Activated gamma-delta T cell treated with Interleukin-2 at 50 U/mL for 16 hours (primary cell): ENCODE measurements at places on chromosomes 12 and 14.

GRCh38 chr14:101410126-101410525 is 151.2 kb upstream of the DIO3 start:
- DNase-seq, result no peak

- DNase-seq, result no peak
Measured at GRCh38 chr12:103765322-103765721, 75.7 kb downstream of the NT5DC3 start.

GRCh38 chr12:127271776-127272175 is 995.2 kb upstream of the TMEM132C start:
- DNase-seq, result no peak

- DNase-seq, result no peak
Measured at GRCh38 chr12:91954326-91954725, 191.3 kb downstream of the BTG1 start.

- peak; percentile 27 for DNase-seq
Measured at GRCh38 chr12:49750027-49750995, 9.0 kb downstream of the TMBIM6 start.

GRCh38 chr14:36618641-36619040 is 36.2 kb upstream of the NKX2-8 start:
- DNase-seq, result no peak

DNA sequence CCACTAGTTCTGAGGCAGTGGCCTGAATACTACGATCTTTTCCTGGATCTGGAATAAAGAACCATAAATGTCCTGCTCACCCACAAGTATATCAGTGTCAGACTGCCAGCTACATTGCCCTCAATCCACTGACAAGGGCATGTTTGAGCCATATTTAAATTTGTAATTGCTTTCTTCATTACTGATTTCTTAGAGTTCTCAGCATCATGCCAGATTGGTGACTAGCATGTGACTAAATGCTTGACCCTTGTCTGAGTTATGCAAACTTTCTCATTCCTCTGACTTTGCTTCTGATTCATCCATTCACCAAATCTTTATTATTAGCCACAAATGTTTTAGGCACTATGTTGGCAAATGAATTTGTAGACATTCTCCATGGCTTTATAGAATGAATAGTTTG is 143.6 kb upstream of the SLC16A7 start:
- no peak for DNase-seq

GRCh38 chr14:95483309-95484165 is 32.9 kb downstream of the SYNE3 start:
- no peak for DNase-seq

DNA sequence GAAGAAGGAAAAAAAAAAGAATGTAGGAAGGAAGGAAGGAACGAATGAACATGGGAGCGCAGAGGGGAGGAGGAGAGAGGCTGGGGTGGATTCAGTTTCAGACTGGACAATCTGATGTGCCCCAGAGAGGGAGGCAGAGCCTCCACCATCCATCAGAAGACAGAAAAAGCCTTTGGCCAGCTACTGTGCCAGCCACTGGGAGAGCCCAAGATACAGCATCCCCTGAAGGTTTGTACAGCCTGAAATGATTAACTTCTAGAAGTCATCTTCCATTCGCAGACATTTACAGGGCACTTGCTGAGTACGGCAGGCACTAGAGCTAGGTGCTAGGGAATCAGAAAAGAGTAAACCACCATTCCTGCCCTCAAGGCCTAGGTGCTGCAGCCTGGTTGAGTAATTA is 9.0 kb downstream of the PLEKHG6 start:
- no peak for DNase-seq

DNA sequence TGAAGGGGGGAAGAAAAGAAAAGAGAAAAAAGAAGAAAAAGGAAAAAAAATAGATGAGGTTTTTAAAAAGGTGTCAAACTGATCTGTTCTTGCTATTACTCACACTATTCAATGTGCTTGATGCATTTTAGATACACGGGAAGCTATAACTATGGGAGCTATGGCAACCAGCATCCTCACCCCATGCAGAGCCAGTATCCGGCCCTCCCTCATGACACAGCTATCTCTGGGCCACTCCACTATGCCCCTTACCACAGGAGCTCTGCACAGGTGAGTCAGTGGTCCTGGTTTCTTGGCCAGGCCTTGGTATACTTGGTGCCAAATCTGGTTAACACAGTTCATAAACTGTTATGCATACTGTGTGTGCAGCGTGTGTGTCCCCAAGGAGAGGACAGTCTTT is 24.0 kb upstream of the RIC8B start:
- DNase-seq, result no peak

DNA sequence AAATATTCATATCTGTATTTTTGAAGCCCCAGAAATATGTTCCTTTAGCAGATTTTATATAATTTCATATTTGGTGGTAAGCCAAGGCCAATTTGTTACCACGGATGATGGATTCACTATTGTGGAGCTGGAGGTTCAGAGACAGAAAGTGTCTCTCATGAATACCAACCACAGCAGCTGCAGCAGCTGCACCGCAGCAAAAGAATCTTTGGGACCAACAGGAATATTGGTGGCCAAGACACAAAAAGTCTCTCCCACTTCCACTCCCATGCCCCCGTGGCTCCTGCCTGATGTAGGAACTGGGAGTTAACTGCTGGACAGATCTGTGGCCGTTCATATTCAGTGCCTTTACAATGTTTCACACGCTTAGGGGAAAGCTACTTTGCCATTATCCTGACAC is 155.3 kb downstream of the ADAMTS20 start:
- DNase-seq, result no peak

DNA sequence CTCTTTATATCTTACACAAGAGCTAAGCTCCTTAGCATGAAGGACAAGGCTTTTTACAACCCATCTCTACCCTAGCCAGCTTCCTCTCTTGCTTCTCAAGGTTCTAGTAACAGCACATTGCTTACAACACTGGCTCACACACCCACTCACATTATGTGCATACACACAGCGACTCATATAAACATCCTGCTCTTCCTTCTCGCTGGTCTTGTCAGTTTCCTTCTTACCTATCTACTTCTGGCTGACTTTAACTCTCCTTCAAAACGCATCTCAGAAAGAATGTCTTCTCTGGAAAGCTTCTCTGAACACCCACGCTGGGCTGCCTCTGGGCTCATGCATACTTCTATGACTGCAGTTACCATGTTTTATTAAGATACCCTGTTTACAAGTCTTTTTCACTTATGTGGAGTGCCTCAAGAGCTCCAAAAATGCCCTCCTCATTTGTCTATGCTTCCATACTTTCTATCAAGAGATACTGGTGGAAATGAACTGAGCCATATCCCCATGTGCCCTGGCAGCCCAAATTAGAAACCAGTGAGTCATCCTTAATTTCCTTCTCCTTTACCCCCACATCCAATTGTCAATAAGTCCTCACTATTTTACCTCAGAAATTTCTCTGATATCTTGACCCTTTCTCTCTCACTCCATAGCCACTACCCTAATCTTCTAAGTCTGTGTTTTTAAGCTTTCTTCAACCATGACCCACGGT is 126.9 kb upstream of the KRAS start:
- no peak for DNase-seq

DNA sequence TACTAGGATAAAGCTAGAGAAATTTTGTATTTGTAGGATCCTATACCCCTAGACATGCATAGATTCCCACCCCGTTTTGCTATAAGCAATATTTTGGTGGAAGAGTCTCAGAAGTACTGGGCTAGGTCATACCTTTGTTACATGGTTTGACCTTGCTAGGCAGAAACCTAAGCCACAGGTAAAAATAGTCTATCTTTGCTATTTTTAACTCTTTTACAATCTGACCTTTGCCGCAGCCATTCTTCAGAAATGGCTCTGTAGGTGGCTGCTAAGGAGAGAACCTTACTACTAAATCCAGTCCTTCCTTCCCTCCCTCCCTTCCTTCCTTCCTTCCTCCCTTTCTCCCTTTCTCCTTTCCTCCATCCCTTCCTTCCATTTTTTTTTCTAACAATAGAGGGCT is 242.9 kb upstream of the SEL1L start:
- DNase-seq, result no peak

DNA sequence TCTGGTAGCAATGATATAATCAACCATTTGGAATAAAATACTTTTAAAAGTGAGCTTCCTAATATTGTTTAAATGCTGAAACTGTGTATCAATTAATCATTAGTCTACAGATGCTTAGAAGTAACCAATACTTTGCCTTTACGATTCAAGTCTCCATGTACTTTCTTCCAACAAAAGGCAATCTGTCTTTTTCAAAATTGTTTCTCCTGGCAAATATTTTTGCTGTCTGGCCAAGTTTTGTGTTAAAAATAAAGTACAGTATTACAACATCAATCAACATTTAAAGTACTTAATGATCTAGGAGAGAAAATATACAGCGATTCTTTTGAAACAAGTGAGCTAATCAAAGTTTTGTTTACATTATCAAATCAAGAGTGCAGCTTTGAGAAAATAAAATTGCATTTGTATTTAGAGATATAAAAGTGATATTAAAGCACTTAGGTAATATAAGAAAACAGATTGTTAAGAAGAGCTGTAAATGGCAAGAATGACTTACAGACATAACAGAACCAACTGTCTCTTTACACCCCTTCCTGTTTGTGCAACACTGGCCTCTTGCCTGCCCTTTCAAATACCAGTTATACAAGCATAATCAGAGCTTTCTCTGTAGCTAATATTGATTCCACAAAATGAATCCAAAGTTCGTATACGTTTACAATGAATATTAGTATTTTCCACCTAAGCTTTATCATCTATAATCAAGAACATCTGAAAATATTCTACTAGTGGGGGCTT is 38.2 kb upstream of the FBLN5 start:
- no peak for DNase-seq

DNA sequence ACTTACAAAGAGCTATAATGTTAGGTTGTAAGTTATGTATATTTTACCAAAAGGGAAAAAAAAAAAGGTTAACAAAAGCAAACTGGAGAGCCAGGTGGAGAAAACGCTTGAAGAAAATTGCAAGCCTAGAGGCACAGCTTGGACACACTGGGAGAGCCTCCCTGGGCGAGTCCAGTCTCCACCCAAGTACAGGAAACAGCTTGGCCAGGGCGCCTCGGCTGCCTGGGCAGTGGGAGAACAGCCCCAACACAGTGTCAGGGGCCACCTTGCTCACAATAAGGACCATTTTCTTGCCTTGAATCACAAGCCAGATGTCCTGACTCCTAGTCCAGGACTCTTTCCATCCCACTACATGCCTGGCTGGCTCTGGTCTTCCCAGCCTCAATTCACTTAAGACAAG is 33.3 kb downstream of the TTC7B start:
- no peak for DNase-seq

DNA sequence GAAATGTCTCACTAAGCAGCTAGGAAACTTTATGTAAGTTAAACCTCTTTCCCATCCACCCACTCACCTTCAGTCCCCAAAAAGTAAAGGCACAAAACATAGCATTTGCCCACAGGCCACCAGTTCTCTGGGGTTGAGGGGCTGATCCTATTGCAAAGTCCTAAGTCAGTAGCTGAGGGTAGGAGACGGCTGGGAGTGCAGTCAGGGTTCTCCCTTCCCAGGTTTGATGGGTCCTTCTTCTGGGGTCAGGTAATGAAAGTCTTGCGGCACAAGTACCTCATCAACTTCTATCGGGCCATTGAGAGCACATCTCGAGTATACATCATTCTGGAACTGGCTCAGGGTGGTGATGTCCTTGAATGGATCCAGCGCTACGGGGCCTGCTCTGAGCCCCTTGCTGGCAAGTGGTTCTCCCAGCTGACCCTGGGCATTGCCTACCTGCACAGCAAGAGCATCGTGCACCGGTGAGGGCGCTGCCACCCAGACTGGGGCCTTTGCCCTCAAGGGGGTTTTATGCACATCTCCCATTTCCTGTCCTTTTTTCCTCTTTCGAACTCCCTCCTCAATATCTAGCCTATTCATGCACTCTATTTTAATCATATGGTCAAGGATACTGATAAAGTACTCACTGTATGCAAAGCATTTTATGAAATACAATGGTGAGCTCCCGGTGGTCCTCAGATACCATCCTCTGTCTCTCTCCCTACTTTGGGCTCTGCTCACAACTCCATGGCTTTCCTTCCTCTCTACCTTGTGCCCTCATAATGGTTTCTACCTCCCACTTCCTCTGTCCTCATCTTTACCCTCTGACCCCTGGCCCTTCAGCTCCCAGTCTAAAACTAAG is 986 bp downstream of the TSSK4 start:
- no peak for DNase-seq

- DNase-seq, result no peak
Measured at GRCh38 chr12:102903337-102904007, 13.6 kb downstream of the PAH start.

- no peak for DNase-seq
Measured at GRCh38 chr14:64417055-64417770, 29.1 kb downstream of the MTHFD1 start.

- DNase-seq, result no peak
Measured at GRCh38 chr14:31950764-31951637, 126.1 kb upstream of the ARHGAP5 start.

GRCh38 chr12:83476006-83476405 is 789.3 kb downstream of the TMTC2 start:
- no peak for DNase-seq

- DNase-seq, result no peak
Measured at GRCh38 chr14:95935228-95935822, 58.7 kb downstream of the TUNAR start.

DNA sequence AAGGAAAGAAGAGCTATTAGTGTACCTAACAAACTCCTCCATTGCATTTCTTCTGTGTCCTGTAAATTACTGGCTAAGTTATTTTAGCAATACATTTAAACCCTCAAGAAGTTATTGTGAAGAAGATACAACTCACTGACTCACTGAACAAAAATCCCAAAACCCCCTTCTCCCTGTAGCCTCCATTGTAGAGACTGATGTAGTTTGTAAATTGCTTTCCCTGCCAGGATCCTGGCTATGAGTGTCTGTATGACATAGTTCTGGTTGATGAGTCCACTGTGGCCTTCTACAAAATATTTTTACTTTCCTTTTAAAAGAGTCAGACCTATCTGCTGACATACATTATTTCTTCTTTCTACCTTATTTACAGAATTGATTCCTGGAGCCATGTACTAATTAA is 155.6 kb downstream of the SLC6A15 start:
- no peak for DNase-seq

- no peak for DNase-seq
Measured at GRCh38 chr12:124556896-124557501, 10.4 kb downstream of the NCOR2 start.

DNA sequence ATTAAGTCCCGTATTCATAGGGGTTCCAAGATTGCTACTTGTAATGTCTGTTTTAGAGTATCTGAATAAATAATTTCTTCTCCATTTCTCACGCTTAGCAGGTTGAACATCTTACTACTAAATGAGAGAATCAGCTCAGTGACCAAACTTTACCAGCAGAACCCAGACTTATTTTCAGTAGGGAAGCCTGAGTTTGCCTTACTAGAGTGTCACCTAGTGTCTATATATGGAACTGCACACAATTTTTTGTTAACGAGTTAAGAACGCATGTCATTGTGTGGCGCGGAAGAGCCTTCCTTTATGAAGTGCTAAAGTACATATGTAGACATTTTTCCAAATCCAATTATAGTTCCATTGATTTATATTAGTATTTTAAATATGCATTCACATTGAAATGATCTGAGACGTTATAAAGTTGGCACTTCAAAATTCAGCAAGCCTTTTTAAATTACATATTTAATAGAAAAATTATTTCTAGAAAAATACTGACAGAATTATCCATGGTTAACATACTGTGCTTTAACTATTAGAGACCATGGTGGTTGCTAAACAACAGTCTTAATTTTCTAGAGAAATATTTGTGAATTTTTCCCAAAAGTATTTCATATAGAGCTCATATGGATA is 88.3 kb downstream of the RPS29 start:
- DNase-seq, result no peak
